ENCODE measurements at places on chromosomes 3 and 15. TPM values are rescaled to one million over a fixed set of nuclear protein-coding genes. Genes with fewer than 3 reads are reported as not detected.
A peak's percentile ranks its signal among the peaks of the same experiment; 100 is the strongest.

Gene INSYN1
- not detected for total RNA-seq

GRCh38 chr3:140388202-140388922 is 289.5 kb upstream of the TRIM42 start:
- no peak for DNase-seq

GRCh38 chr15:45133561-45133920 is 3.7 kb downstream of the DUOX1 start:
- DNase-seq, result no peak

Gene HACD3
- 104 TPM for total RNA-seq

GRCh38 chr3:150495563-150496168 is 50.6 kb downstream of the SERP1 start:
- peak; percentile 67 for DNase-seq

GRCh38 chr15:40238532-40239403 is at the start of gene PAK6:
Gene PAK6, plus strand, starts transcription at chr15:40239063. Its CDS starts 25,723 bp downstream, at chr15:40264786.
- peak; percentile 93 for DNase-seq

DNA sequence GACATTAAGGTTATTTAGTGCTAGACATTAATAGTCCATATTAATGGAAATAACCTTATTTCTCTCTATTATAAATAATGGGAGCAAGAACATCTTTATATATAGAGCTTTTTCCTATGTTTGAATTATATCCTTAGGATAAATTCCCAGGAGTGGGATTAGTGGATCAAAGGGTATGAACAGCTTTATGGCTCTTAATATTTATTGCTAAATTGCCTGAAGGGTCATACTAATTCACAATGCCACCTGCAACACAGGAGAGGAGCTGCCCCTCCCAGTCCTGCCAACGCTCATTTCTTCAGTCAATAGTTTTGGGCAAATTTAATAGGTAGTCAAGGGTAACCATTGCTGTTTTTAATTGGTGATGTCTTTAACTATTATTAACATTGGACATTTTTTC is 48.9 kb upstream of the POLR2M start:
- no peak for DNase-seq

Gene NIT2
- total RNA-seq, result 36.0 TPM

Gene DCBLD2
- 529 TPM for total RNA-seq

Data from M059J (cell line).